ENCODE measurements at places on chromosomes 2 and 18. TPM values are rescaled to one million over a fixed set of nuclear protein-coding genes. Genes with fewer than 3 reads are reported as not detected.

- H3K36me3 ChIP-seq = peaks cover 3% of the 10 kb centered on the region
- no peak for DNase-seq
- H3K4me1 ChIP-seq = peaks cover 15% of the 10 kb centered on the region
Observed at GRCh38 chr2:231115651-231116050, 9.2 kb downstream of the HTR2B start.

DNA sequence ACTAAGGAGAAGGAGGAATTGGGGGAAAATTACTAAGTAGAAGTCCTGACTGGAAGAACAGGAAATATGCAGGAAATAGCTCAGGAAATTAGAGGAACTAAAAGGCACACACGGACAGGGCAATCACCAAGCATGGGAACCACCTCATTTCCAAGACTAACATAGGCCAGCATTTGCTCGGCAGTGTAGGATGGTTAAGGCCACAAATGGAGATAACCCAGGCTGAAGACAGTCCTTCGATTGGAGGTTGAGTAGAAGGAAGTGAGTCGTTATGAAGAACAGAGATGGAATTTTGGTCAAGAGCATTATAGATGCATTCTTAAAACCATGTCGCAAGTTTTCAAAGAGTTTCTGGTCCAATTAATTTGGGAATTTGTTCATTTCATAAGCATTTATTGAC is 401.4 kb downstream of the ALK start:
- no peaks in the 10 kb centered on the region for H3K4me1 ChIP-seq
- DNase-seq = no peak
- no peaks in the 10 kb centered on the region for H3K27me3 ChIP-seq
- no peak overlapping the region for H3K4me3 ChIP-seq
- H3K27ac ChIP-seq = no peak overlapping the region

DNA sequence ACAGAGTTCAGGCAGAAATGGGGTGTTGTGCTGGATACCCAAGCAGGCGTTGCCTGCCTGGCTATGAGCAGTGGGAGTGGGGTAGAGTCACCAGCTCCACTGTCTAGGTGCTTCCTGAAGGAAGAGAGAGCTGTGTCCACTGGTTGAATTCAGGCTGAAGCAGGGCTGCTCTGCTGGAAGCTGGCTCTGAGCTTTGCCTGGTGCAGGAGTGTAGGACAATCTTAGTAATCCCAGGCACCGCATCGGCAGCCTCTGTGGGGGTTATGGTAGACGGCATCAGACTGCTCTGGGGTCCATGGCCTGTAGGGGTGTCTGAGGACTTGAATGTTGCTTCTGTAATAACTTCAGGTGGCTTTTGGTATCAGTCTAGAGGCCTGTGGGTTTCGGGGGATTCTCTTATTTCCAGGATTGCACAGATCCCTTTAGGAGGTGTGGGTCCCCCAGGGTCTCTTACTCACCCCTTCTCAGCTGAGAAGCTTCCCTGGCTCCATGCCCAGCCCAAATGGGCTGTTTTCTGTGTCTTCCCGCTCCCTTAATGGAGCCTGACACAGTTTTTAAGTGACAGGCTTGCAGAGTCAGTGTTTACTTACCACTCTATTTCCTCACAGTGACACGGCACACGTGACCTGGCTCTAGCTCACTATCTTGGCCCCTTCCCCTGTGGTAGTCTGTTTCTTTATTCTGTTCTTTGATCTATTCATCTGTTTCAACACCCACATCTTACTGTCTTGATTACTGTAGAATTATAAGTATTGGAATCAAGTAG is 644.3 kb downstream of the CBLN2 start:
- H3K4me3 ChIP-seq = no peak overlapping the region
- no peaks in the 10 kb centered on the region for H3K27me3 ChIP-seq
- H3K4me1 ChIP-seq = no peaks in the 10 kb centered on the region

DNA sequence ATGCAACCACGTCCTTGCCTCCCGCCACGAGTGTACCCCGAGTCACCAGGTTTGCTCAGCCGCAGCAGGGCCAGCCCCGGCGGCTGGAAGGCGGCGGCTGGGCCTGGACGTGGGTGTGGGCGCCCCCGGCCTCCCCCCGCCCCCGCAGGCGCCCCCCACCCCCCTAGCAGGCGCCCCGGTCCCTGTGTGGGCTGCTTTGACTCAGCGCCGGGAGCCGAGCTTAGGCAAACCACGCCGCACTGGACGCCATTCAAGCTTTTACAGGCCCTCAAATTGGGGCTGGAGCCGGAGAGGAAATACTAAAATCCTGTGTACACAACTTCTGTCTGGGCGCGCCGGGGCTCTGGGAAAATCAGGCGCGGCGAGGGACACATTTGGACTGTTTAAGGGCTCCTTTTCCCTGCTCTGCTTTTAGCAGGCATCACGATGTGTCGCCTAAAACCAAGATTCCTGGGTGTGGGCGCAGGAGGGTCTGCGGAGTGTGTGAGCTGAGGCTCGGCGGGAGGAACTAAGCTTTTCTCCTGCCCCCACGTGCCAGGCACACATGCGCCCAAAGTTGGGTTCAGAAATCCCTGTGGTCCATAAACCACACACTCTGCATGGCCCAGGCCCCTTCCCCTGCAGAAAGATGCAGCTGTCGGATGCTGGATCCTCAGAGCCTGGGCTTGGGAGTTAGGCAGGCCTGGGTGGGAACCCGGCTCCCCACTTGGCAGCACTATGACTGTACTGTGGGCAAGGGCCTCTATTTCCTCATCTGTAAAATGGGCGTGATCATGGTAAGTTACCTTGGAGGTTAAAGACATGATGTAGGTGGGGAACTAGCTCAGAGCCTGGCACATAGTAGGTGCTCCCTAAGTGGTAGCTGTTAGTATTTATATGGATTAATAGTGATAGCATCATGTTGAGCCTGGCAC is 57.6 kb downstream of the ATOH8 start:
- no peaks in the 10 kb centered on the region for H3K36me3 ChIP-seq
- H3K4me3 ChIP-seq = no peak overlapping the region
- H3K4me1 ChIP-seq = no peaks in the 10 kb centered on the region
- no peak overlapping the region for H3K27ac ChIP-seq
- peak; percentile 13 for DNase-seq
- H3K27me3 ChIP-seq = no peaks in the 10 kb centered on the region

- H3K4me3 ChIP-seq = no peak overlapping the region
- no peaks in the 10 kb centered on the region for H3K27me3 ChIP-seq
Observed at GRCh38 chr2:226172309-226172708, 627.3 kb downstream of the IRS1 start.

- H3K36me3 ChIP-seq = no peaks in the 10 kb centered on the region
- H3K4me1 ChIP-seq = no peaks in the 10 kb centered on the region
- H3K27me3 ChIP-seq = no peaks in the 10 kb centered on the region
Observed at GRCh38 chr2:55934337-55934736, 10.8 kb upstream of the EFEMP1 start.

DNA sequence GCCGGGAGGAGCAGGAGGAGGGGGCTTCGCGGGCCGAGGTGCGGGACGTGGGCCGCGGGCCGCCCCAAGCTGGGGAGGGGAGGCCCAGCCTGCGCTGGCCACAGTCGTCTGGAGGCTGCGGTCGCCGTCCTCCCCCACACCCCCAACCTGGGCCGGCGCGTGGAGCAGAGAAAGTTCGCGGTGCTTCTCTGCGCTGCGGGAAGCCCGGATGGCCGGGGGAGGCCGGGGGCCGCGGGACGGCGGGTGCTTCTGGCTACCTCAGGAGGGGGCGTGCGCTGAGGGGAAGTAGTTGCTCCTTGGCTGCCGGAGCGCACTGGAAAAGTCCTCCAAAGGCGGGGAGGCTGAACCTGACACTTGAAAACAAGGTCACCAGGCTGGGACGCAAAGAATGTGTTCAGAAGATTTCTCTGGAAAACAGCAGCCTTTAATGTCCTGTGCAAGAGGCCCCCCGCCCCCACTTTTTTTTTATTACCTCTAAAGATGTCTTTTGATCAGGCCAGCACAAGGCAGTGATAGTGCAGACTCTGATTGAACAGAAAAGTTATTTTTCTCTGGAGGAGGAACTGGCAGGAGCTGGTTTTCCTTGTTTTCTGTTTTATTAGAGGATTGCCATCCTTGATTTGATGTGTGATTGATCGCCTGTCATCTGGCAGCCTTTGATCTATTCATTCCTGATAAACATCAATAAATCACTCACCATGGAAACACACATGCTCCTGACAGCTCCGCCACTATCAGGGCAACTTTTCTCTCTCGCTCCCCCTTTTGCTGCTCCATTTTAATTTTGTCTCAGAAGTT is 1.6 kb downstream of the TSHZ1 start:
- peaks cover 44% of the 10 kb centered on the region for H3K4me1 ChIP-seq
- no peaks in the 10 kb centered on the region for H3K27me3 ChIP-seq
- H3K36me3 ChIP-seq = no peaks in the 10 kb centered on the region
- H3K27ac ChIP-seq = no peak overlapping the region
- peak; percentile 56 for DNase-seq

DNA sequence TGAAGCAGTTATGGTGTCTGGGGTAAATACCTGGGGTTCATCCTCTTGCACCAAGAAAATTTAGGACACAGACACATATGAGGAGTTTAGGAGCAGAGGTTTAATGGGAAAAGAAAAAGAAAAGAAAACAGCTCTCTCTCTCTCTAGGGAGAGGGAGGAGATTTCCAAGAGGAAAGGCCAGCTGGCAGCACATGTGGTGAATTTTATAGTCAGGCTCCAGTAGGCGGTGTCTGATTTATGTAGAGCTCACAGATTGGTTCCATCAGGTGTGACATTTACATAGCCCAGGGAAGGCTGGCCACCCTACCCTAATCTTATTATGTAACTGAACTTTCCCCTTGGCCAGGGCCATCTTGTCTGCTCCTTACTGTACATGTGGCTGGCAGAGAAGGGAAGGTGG is 297.5 kb upstream of the RGPD4 start:
- no peak overlapping the region for H3K4me3 ChIP-seq
- no peak overlapping the region for H3K27ac ChIP-seq
- no peaks in the 10 kb centered on the region for H3K4me1 ChIP-seq
- no peak for DNase-seq
- H3K36me3 ChIP-seq = no peaks in the 10 kb centered on the region

DNA sequence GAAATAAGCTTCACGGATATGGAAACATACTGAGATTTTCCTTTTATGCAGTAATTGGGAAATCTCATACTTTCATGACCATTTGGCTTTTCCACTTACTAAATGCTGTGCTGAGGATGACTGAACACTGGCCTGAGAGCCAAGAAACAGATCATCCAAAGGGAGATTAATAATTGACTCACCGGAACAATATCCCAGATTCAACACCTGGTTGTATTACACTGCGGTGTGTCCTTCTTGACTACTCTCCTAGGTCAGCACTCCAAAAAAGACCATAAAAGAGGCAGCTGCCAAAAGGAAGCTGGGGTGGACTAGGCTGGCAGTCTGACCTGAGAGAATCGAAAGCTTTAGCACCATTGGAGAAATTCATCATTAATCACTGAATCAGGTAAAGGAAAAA is 469.1 kb downstream of the CBLN2 start:
- H3K36me3 ChIP-seq = no peaks in the 10 kb centered on the region
- DNase-seq = no peak
- no peak overlapping the region for H3K4me3 ChIP-seq
- H3K4me1 ChIP-seq = no peaks in the 10 kb centered on the region

GRCh38 chr2:191001032-191001431 is 12.9 kb downstream of the STAT1 start:
- H3K27me3 ChIP-seq = no peaks in the 10 kb centered on the region
- no peaks in the 10 kb centered on the region for H3K4me1 ChIP-seq
- peaks cover 28% of the 10 kb centered on the region for H3K36me3 ChIP-seq

- H3K27ac ChIP-seq = no peak overlapping the region
- no peak overlapping the region for H3K4me3 ChIP-seq
- DNase-seq = no peak
- no peaks in the 10 kb centered on the region for H3K4me1 ChIP-seq
Observed at GRCh38 chr2:27446057-27446456, 3.9 kb downstream of the KRTCAP3 start.

- no peak overlapping the region for H3K27ac ChIP-seq
- DNase-seq = no peak
- peaks cover 7% of the 10 kb centered on the region for H3K27me3 ChIP-seq
- H3K4me3 ChIP-seq = no peak overlapping the region
Observed at GRCh38 chr2:203973676-203974075, 37.1 kb downstream of the ICOS start.

GRCh38 chr2:45140675-45141074 is 131.4 kb upstream of the SIX2 start:
- H3K27ac ChIP-seq = no peak overlapping the region
- no peaks in the 10 kb centered on the region for H3K36me3 ChIP-seq
- DNase-seq = no peak
- H3K4me3 ChIP-seq = no peak overlapping the region

GRCh38 chr2:71926876-71927756 is 220.5 kb downstream of the CYP26B1 start:
- H3K36me3 ChIP-seq = no peaks in the 10 kb centered on the region
- no peaks in the 10 kb centered on the region for H3K4me1 ChIP-seq
- H3K4me3 ChIP-seq = no peak overlapping the region
- H3K27ac ChIP-seq = no peak overlapping the region
- no peaks in the 10 kb centered on the region for H3K27me3 ChIP-seq

GRCh38 chr2:29619689-29620088 is 301.7 kb downstream of the ALK start:
- no peaks in the 10 kb centered on the region for H3K36me3 ChIP-seq
- H3K27me3 ChIP-seq = no peaks in the 10 kb centered on the region
- DNase-seq = no peak
- no peak overlapping the region for H3K4me3 ChIP-seq

- no peak overlapping the region for H3K4me3 ChIP-seq
- H3K27ac ChIP-seq = no peak overlapping the region
- no peak for DNase-seq
- no peaks in the 10 kb centered on the region for H3K27me3 ChIP-seq
- H3K4me1 ChIP-seq = peaks cover 78% of the 10 kb centered on the region
Observed at GRCh38 chr2:236573066-236573929, 3.7 kb downstream of the ACKR3 start.

GRCh38 chr2:28488858-28489575 is 6.8 kb upstream of the PLB1 start:
- no peaks in the 10 kb centered on the region for H3K36me3 ChIP-seq
- no peaks in the 10 kb centered on the region for H3K4me1 ChIP-seq
- H3K4me3 ChIP-seq = no peak overlapping the region
- no peak overlapping the region for H3K27ac ChIP-seq
- peaks cover under 1% of the 10 kb centered on the region for H3K27me3 ChIP-seq
- DNase-seq = no peak

- no peak for DNase-seq
- H3K4me1 ChIP-seq = peaks cover 54% of the 10 kb centered on the region
- no peak overlapping the region for H3K4me3 ChIP-seq
Observed at GRCh38 chr2:71461304-71461671, 7.9 kb downstream of the DYSF start.

The MERTK gene
- total RNA-seq = 37.3 TPM

The GCG gene
- total RNA-seq = not detected

The FBXO48 gene
- total RNA-seq = 0.83 TPM

The TUBA4B gene
- total RNA-seq = not detected

The RAB17 gene
- 0.55 TPM for total RNA-seq
